ENCODE measurements at places on chromosomes 12 and 14. TPM values are rescaled to one million over a fixed set of nuclear protein-coding genes. Genes with fewer than 3 reads are reported as not detected.

Gene ACACB
- total RNA-seq = 9.1 TPM

Gene RNASE1
- 0.18 TPM for total RNA-seq

Gene PLEKHH1
- 4.2 TPM for total RNA-seq

Gene TPCN1
- total RNA-seq = 20.8 TPM

Gene OTUB2
- 3.8 TPM for total RNA-seq

Gene SAMD15
- 2.0 TPM for total RNA-seq

Gene LUM
- total RNA-seq = 0.44 TPM
